ELF-1 (cell line): ENCODE measurements at places on chromosomes 5 and 9.
A peak's percentile ranks its signal among the peaks of the same experiment; 100 is the strongest.

DNA sequence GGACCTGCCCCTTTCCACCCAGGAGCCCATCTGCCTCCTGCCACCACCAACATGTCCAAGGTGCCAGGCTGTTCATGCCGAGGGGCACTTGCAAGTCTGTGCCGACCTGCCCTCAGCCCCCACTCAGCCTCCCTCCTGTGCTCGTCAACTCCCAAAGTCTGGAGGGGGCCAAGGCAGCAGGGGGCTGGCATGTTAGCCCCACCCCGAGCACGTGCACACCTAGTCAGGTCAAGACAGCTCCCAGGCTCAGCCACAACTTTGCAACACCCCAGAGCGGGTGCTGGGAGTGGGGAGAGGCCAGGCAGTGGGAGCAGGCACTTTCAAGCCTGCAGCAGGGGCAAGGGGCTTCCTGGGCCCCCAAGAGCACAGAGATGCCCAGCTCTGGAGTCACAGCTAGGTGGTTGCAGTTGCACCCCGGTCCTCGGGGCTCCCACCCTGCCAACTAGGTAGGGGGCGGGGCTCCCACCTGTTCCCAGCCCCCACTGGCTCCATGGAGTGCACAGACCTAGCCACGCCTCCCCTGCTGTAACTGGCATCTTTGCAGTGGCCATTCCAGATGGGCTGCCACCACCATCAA lies 272.5 kb downstream of the CETN3 start:
- DNase-seq: no peak

- DNase-seq: no peak
Observed at GRCh38 chr9:99726758-99727157, 94.9 kb upstream of the NR4A3 start.

GRCh38 chr5:99955962-99956361 lies 579.2 kb upstream of the FAM174A start:
- DNase-seq: no peak

DNA sequence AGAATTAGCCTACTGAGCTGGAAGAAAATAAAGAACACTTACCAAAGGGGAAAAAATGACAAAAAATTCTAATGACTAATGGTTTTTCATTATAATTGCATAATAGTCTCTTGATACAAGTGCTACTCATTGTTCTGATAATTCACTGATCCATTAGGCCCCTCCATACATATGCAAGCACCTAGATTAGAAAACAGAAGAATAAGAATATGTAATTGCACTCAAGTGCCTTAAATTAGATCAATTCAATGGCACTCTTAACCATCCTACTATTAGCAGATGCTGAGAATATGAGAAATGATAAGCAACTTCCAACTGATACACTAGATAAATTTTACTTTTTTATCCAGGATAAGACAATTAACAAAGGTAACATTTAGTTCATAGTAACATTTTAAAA lies 440.9 kb upstream of the C9orf72 start:
- no peak for DNase-seq

DNA sequence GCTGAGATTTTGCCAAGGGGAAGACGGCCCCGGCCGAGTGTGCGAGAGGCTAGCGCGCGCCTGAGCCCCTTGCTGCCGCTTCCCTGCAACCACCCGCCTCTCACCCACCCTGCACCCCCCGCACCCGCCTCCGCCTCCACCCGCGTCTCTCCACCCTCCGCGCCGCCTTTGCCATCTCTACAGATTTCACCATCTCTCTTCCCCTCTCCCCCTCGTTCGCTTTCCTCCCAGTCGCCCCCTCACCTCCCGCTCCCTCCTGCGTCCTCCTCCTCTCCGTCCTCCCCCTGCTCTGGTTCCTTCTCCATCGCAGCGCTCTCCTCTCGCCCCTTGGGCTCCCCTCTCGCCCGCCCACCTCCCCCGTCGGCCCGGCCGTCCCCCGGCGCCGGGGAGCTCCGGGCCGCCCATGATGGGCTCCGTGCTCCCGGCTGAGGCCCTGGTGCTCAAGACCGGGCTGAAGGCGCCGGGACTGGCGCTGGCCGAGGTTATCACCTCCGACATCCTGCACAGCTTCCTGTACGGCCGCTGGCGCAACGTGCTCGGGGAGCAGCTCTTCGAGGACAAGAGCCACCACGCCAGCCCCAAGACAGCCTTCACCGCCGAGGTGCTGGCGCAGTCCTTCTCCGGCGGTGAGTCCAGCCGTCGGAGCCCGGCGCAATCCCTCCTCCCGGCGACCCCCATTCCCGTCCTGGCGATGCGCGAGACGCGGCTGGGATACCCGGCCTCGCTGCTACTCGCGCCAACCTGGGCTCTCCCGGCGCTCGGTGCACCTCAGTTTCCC lies at the start of gene PRDM12:
TSS of gene PRDM12 (plus strand) at position 344 of the 778 bp plus-strand sequence. CDS start at position 404, 60 bp downstream.
- DNase-seq: peak; percentile 38

- DNase-seq: no peak
Observed at GRCh38 chr5:86546582-86546981, 71.2 kb upstream of the COX7C start.

DNA sequence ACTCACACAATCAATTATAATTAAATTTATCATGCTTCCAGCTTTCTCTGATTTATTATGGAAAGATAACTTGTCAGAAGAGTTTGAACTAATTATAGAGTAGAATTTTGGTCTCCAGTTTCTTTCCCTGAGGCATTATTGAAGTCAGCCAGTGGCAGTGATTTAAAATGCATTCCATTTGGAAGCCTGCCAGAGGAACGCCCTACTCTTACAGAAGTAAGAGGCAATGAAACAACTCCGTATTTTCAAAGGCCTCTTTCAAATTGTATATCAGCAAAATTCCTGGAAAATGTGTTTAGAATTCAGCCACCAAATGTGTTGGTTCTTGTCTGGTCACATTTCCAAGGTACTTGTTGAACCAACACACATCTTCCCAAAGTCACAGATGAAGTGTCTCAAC lies 640.9 kb downstream of the SEMA5A start:
- no peak for DNase-seq

DNA sequence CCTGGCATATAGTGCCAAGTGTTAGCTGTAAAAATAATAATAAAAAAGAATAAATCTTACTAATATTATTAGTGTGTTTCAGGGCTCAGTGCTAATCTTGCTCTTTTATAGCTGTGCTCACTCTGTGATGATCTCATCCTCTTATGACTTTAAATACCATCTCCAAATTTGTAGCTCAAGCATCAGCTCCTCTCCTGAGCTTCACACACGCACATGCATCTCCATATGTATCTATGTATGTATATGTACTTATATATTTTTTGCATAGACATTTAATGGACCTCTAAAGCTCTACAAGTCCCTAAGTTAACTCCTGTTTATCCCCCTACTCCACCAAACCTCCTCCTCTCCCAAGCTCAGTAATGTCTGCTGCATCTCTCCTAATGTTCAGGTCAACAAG lies 170.8 kb upstream of the NR3C1 start:
- DNase-seq: no peak

GRCh38 chr5:78001197-78001596 lies 225.1 kb upstream of the TBCA start:
- no peak for DNase-seq

- no peak for DNase-seq
Observed at GRCh38 chr5:93998951-93999455, 257.6 kb upstream of the POU5F2 start.

DNA sequence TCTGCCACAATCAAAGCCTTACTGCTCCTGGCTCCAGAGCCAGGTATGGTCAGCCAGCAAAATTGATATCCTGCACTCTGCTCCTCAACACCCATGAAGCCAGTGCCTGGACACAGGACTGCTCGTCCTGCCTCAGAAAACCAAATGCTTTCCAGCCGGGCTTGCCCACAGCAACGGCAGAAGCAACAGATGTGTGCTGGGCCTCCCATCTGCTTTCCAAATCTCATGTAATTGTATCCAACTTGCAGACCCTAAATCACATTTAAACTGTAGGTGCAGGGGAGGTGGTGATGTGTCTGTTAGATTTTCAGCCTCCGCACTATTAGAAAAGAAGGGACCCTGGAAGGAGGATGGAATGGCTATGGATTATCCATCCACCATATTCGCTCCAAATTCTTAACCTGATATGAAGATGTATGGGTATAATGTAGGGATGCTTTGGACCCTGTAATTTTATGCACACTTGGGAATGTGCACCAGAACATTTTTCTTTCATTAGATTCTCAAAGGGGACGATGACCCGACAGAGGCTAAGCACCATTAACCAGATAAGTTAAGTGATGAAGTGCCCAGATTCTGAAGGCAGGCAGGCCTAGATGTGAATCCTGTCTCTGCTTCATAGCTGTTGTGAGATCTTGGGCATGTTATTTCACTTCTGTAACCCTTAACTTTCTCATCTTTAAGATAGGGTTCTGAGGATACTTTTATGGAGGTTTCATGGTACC lies 58.2 kb downstream of the EXOSC2 start:
- no peak for DNase-seq

GRCh38 chr9:98075332-98075805 lies 18.8 kb downstream of the NANS start:
- peak; percentile 28 for DNase-seq

DNA sequence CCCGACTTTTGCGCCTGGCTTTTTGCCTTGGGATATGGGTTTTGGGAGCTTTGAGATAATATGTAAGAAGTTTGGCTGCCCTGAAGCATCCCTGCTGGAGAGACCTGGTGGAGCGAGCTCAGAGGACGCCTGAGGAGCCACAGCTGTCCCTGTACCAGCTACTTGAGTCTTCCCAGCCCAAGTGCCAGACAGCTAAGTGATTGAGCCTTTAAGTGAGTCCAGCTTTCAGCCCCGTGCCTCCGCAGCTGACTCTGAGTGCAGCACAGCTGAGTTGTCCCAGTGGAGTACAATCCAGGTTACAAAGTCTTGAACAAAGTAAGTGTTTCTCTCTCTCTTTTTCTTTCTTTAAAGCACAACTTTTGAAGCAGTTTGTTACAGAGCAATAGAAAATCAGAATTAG lies 203.8 kb upstream of the DAP start:
- DNase-seq: peak; percentile 10

DNA sequence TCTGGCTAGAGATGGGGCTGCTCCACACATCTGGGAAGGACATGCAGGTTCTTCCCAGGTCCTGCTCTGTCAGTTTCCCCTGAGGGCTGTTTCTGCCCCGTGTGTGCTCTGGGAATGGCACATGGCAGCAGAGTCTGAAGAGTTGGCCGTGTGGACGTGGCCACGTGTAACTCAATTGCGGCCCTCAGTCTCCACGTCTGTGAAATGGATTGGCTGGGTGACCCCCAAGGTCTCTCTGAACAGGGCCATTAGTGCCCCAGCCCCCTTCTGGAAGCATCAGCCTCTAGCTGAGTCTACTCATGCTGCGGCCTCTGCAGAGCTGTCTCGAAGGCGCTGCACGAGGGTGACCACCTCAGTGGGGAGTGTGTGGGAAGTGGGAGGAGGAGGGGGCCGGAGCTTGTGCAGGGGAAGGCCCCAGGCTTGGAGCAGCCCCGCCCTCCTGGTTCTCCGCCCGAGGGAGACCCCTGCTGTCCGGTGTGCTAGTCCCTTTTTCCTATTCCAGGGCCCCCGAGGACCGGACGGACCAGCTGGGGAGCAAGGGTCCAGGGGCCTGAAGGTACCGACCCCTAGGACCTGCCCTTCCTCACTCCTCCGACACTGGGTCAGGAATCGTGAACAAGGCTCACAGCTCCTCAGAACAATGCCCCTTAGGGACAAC lies 58.9 kb upstream of the ORM1 start:
- DNase-seq: peak; percentile 63

DNA sequence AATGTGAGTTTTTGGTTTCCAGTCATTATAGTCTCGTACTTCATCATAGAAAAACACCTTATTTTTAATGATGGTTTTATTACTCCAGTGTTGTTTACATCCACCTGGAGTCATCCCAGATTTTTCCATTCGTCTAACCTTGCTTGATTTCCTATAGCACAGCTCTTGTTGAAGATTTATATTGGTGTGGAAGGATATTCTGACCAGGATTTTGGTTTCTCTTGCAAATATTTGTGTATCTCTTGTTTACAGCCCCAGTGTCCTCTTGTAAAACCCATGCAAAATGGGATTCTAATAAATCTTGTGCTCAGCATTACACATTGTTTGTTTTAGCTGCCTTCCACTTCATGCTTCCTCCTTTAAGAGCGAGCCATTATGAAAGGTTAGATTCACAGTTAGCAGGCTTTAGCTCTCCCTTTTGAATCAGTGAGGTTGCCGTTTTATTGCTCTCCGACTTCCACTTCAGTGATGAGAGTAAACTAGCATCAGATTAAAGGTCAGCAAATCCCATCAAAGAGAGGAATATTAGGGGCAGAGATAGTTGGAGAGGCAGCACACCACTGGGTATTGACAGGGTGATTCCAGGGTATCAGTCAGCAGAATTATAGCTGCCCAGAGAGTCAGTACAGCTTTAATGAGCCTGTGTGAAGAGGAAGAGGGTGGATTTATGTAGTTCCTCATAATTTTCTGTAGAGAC lies 157.1 kb downstream of the PBX3 start:
- no peak for DNase-seq

GRCh38 chr5:135387629-135387960 lies 11.4 kb downstream of the MACROH2A1 start:
- DNase-seq: no peak

- no peak for DNase-seq
Observed at GRCh38 chr9:77276799-77277198, 99.5 kb downstream of the VPS13A start.
